Suppressor macrophage treated with lipopolysaccharide for 1 hour (primary cell): ENCODE measurements at places on chromosomes 2 and 18.
A peak's percentile ranks its signal among the peaks of the same experiment; 100 is the strongest.

DNA sequence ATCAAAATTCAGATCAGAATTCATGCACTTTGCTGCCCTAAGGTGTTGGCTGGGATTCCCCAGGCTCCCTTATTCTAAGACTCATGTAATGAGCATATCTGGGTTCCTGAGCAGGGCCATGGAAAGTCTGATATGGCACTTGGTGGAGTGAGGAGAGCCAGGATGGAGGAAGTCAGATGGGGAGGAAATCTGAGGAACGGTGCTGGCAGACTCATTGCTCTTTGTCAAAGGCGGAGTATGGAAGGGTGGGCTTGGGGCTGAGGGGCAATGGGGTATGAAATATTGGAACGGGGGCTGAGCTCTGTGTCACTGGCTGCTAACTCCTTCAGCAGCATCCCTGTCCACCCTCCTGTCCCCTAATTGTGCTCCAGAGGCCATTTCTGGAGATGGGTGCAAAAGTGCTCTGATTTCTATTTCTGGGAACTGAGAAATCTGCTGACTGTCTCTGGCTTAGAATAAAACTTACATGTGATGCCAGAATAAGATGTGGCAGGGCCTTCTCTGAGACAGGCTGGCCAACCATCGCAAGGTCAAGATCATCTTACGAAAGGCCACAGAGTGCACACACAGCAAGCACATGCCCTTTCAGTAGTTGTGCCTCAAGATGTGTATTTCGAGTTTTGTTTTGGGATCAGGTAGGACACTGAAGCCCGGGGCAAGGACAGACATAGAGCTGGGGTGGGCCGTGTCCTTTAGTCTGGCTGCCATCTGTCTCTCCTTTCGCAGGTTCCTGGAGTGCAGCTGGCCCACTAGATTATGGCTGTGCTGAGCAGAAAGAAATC, 480.0 kb upstream of the HS6ST1 start:
- DNase-seq: no peak

DNA sequence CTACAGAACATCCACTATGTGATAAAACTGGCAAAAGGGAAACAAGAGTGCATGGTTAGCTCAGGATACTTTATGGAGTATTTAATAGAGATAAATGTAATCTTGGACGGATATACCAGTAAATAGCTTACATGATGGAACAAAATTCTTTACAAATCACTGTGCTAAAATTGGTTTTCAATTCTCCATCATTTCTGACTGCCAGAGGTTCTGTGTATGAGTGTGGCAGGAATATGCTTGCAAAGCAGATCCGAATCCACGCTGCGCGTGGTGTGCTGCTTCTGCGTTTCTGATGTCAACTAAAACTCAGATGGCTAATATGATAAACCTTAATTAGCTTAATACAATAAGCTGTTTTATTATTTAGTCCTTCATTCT, 2.1 kb downstream of the ZNF532 start:
- DNase-seq: no peak

GRCh38 chr2:189474526-189474925, 33.3 kb downstream of the WDR75 start:
- no peak for DNase-seq

- peak; percentile 55 for DNase-seq
Observed at GRCh38 chr2:69576880-69577279, 66.7 kb downstream of the AAK1 start.

GRCh38 chr2:191114403-191114886, 36.3 kb downstream of the STAT4 start:
- peak; percentile 90 for DNase-seq

DNA sequence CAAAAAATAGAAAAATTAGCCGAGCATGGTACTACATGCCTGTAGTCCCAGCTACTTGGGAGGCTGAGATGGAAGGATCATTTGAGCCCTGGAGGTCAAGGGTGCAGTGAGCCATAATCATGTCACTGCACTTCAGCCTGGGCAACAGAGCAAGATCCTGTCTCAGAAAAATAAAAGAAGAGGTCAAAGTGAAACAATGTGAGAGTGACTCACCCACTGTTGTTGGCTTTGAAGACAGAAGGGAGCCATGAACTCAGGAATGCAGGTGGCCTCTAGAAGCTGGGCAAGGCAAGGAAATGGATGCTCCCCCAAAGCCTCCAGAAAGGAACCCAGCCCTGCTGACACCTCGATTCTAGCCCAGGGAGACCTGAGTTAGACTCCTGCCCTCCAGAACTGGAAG, 3.7 kb upstream of the TMEM214 start:
- DNase-seq: no peak

GRCh38 chr2:128270672-128271596, 47.7 kb downstream of the HS6ST1 start:
- DNase-seq: no peak

DNA sequence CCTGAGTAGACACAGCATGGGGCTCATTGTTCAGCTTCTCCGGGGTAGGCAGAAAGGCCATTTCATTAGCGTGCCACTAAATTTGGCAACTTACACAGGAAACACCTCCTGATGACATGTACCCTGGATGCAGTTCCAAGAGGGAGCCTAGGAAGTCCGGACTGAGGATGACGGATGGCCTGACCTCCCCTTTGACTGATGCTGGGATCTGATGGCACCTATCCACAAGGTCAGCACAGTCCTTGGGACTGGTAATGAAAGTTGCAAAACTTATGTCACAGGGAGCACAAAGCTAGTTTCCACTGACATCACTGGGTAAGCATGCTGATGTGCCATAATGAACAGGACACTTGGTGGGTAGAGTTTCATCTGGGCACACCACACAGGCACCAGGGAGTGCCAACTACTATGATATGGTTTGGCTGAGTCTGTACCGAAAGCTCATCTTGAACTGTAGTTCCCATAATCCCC, 126.7 kb upstream of the ARL4C start:
- no peak for DNase-seq

- peak; percentile 97 for DNase-seq
Observed at GRCh38 chr18:56257205-56257604, 381.2 kb downstream of the TXNL1 start.

DNA sequence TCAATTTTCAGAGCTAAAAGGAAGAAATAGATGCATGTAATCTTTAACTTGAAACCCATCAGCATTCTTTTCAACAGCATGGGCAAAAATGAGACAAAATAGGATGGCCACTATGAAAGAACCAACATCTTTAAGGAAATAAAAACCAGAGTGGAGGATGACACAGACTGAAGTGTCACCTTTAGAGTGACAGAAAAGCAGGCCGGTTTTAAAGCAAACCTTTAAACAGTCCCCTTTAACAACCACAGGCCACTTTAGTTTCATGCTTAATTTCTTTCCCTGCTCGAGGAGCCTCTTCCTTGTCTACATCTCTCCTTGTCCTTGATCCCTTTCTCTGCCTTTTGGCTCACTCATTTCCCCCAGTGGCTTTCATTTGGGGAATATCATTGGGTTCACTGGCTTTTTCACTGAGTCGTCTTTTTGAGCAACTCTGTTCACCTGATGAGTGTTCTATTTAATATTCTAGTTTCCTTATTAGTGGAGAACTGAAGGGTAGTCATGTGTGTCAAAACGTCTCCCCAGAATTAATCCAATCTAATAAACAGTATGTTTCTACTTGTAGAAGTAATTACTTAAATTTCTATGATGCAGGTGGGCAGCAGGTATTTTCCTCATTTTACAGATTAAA, 72.5 kb downstream of the DOCK10 start:
- no peak for DNase-seq

DNA sequence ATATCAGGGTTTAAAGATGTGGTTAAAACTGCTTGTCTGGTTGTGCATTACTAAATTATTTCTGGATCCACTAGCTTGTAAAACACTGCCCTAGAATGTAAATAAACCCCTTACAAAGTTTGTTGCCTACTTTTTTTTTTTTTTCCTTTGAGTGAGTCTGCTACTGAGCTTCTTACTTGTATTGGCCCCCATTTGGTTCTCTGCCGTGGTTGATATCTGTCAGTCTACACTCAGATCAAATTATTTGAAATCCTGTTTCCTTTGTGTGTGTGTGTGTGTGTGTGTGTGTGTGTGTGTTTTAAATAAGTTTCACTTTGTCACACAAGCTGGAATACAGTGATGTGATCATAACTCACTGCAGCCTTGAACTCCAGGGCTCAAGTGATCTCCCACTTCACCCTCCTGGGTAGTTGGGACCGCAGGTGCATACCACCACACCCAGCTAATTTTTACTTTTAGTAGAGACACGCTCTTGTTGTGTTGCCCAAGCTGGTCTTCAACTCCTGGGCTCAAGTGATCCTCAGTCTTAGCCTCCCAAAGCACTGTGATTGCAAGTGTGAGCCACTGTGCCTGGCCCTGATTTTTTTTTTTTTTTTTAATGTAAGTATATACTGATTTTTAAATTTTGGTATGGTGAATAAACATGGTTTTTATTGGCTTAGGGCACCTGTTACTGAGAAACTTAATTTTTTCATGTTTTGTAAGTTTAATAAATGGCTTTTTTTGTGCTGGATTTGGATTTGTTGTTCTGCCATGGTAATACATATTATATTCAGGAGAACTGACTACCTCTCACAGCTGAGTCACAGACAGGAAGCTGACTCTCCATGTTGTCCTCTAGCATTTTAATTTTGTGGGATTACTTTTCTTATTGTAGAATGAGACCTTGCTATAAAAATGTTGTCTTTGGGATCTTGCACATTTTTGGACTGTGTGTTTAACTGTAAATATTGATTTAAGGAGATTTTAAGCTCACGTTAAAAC, 48.5 kb downstream of the MAP4K4 start:
- peak; percentile 56 for DNase-seq

- DNase-seq: no peak
Observed at GRCh38 chr2:41568648-41569047, 479.2 kb upstream of the PKDCC start.

DNA sequence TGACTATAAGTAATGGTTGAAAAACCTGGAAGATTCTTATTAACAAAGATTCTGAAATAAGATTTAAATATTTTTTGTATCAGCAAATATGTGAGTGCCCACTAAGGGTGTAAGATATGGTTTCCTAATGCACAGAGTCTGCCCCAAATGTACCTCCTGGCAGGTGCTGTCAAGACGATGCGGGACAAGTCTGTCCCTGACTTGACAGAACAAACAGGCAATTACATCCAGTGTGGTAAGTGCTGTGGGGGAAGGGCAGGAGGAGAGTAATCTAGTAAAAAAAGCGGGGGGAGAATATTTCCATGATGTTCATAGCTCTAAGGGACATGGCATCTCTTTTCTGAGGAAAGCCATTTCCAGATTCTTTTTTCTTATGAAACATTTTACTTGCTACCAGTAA, 127.5 kb downstream of the COL4A4 start:
- DNase-seq: no peak

DNA sequence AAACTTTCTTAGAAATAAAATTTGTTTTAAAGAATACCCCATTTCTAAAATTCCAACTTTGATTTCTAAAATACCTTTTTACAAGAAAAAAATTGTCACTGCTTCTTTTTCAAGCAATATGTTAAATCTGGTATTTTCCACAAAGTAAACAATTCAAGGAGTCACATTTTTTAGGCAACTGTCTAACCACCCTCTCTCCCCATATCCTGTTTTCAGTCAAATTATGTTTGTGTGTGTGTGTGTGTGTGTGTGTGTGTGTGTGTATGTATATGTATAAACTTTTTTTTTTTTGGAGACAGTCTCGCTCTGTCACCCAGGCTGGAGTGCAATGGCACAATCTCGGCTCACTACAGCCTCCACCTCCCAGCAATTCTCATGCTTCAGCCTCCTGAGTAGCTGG, 59.3 kb downstream of the ADNP2 start:
- no peak for DNase-seq

DNA sequence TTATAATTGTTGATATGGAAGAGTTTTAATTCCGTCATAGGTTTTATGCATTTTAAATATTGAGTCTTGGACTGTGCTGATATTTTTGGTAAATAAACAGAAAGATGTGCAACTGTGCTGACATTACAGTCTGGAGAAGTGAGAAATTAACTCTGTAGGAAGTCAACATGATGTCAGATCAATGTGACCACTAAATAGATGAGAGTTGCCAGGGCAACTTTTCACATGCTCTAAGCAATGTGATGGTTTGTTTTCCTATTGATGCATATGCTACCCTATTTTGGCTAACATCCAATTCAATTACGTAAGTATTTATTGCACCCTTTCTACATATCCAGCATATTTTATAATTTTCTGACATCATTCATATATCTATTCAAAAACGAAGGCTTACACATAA, 1109.3 kb downstream of the TSN start:
- no peak for DNase-seq

- peak; percentile 7 for DNase-seq
Observed at GRCh38 chr2:180604077-180604476, 376.3 kb upstream of the UBE2E3 start.

DNA sequence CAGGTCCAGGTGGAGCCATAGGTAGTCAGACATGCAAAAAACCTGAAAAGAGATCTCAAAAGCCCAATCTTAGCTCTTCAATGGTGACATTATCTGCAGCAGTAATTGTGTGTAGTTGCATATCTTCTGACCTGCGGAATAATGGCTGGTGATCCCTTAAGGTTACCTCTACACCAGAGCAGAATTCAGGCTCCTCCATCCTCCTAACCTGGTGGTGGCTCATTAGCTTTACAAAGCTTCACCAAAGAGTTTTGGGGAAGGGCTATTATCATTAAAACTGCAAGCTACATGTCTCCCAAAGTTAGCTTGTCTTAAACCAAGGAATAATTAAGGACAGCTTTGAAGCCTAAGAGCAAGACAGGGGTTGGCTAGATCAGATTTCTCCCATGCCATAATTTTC, 42.6 kb upstream of the CHST9 start:
- no peak for DNase-seq

DNA sequence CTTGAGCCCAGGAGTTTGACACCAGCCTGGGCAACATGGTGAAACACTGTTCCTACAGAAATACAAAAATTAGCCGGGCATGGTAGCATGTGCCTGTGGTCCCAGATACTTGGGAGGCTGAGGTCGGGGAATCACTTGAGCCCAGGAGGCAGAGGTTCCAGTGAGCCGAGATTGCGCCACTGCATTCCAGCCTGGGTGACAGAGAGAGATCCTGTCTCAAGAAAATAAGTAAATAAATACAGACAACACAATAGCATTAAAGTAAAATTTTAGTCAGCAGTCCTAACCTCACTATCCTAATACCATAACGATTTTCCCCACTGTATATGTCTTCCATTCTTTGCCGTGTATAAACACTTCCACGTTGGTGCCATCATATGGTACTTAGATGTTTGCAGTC, 83.0 kb upstream of the MBOAT2 start:
- DNase-seq: no peak

DNA sequence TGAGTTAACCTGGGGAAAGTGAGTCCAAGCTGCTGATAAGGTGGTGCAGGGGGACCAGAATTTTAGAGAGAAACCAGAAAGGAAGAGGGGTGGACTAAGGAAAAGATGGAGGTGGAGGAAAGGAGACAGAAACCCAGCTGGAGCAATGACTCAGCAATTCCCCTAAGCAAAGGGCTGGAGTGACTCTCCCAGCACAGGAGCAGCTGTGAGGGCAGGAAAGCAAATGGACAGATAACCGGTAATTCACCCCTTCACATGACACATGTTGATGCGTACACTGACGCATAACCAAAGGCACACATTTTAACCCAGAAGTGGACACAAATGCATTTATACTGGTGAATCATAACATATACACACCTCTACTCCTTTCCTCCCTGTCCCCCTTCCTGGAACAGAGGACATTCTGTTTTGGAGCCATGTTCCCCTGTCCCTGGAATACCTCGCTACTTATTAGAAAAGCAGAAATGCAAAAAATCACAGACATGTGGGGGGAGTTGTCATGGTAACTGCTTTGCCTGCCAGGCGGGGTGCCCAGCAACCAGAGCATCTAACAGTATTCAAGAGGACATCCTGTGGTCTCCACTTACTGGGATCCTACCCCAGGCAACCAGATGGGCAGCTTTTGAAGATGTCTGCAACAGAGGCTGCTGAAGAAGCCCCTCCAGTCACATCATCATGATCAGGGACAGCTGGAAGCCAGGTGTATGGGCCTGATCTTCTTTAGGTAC, 4.7 kb downstream of the CDK5R2 start:
- peak; percentile 48 for DNase-seq

GRCh38 chr2:88919087-88919738, 227.7 kb downstream of the RPIA start:
- peak; percentile 54 for DNase-seq
